Daoy (cell line): ENCODE measurements at places on chromosomes 6 and 20. TPM values are rescaled to one million over a fixed set of nuclear protein-coding genes. Genes with fewer than 3 reads are reported as not detected.

TINAG gene
- total RNA-seq = not detected in 2 replicates

MAFB gene
- total RNA-seq = 0.97 and 1.1 TPM in 2 replicates

HCRTR2 gene
- not detected in 2 replicates for total RNA-seq

VIP gene
- total RNA-seq = not detected in 2 replicates

NRN1 gene
- 38.3 and 47.5 TPM in 2 replicates for total RNA-seq

OR2B6 gene
- total RNA-seq = 1.1 TPM in 1 of 2 replicates, not detected in the other

SLCO4A1 gene
- total RNA-seq = 15.4 and 16.3 TPM in 2 replicates

KIAA1755 gene
- 0.30 and 1.0 TPM in 2 replicates for total RNA-seq

DZANK1 gene
- 0.89 and 1.4 TPM in 2 replicates for total RNA-seq

KCNG1 gene
- 71.9 and 91.3 TPM in 2 replicates for total RNA-seq

SCUBE3 gene
- 1.1 and 2.0 TPM in 2 replicates for total RNA-seq

FOXA2 gene
- total RNA-seq = 0.33 and 0.57 TPM in 2 replicates

HLA-DQA1 gene
- total RNA-seq = 0.27 and 0.40 TPM in 2 replicates

DNA sequence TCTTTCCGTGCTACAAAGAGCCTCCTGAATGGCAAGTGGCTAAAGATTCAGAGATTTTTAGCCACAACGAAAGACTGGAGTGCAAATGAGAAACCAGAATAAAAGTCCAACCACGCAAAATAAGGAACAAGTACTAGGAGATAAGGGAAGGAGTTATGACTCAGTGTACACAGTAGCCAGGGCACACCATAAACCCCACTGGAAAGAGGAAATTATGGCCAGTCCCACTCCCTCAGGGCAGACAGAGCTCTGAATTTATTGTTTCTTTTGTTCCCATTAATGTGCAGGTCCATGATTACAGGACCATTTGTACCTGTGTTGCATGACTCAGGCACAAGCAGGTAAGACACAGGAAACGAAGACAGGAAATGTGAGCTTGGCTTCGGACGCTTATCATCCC is 150.3 kb upstream of the PREP start:
- peak; percentile 14 for DNase-seq

- no peak for DNase-seq
Observed at GRCh38 chr6:163843218-163843617, 428.7 kb downstream of the QKI start.

GRCh38 chr6:74939151-74939708 is 266.6 kb downstream of the COL12A1 start:
- no peak for DNase-seq

DNA sequence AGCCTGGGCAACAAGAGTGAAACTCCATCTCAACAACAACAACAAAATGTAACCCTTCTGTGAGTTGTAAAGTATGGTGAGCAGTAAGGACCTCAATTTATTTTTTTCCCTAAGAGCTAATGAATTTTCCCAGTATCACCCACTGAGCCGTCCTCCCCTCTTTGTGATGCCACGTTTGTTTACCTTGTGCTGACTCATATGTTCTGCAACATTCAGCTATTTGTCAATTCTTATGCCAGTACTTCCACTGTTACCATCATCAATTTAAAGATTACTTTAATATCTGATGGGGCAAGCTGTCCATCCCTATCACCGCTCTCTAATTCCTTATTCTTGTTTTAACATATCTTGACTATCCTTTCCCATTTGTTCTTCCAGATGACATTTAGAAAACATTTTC is 37.5 kb downstream of the MAK start:
- DNase-seq = peak; percentile 54

DNA sequence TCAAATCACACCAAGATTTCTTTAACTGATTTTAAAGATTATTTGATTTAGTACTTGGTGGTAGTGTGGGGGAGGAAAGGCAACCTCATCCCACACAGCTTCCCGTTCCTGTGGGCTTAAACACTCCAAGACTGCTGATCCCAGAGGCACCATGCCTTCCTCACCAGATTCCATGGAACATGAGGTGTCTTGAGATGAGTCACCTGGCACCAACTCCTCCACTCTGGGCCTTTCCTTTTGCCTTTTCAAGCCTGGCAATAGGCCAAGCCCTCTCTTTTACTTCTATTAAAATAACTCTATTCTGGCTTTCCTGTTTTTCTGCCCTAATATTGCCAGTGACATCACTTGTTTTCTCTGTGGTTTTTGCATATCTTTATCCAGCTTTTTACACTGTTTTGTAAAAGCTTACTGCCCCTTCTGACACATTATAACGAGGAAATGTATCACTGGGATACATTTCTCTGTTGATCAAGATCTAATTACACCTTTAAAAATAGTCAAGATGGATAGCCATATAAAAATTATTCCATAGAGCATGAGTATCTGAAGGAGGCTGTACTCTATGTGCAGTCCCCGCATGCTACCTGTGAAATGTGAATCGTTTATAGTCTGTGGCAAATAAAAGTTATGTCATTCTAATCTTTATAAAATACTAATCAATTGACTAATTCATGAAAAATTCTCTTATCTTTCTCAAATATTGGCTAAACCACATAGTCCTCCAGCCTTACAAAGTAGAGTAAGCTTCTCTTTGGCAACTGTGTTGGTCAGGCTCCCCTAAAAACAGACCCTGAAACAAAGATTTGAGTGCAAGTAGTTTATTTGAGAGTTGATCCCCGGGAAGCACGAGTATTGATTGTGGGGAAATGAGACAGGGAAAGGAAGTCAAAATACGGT is 257.8 kb upstream of the KCNQ5 start:
- DNase-seq = peak; percentile 97

- no peak for DNase-seq
Observed at GRCh38 chr6:39999006-39999867, 65.0 kb upstream of the MOCS1 start.

DNA sequence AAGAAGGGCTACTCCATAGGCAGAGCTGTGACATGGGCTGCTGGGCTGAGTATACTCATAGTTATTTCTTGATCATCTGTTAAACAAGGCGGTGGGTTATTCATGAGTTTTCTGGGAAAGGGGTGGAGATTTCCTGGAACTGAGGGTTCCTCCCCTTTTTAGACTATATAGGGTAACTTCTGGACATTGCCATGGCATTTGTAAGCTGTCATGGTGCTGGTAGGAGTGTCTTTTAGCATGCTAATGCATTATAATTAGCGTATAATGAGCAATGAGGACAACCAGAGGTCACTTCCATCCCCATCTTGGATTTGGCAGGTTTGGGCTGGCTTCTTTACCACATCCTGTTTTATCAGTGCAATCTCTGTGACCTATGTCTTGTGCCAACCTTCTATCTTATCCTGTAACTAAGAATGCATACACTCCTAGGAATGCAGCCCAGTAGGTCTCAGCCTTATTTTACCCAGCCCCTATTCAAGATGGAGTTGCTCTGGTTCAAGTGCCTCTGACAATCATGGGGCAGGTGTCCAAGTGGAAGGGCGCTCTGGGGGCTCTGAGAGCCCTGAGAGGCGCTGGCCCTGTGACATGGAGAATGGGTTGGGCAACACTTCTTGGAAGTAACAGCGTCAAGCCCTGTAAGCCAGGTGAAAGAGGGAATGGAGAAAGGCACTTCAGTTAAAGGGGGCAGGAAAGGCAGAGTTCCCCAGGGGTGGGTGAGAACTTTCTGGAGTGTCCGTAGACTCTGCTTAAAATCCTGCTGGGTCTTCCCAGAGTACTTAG is 354.2 kb upstream of the SULF2 start:
- DNase-seq = peak; percentile 7

DNA sequence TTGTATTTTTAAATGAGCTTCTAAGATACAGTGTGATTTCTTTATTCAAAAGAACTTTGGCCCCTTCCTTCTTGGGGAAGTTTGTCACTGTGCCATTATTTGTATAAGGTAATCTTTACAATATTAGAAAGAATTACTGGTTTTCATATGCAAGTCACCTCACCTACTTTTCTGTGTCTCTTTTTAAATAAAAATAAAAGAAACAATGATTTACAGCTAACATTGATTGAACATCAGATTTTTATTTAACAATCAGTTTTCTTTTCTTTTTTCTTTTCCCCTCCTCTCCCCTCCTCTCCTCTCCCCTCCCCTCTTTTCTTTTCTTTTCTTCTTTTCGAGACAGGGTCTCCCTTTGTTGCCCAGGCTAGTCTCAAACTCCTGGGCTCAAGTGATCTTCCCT is 46.0 kb downstream of the CDC40 start:
- no peak for DNase-seq

DNA sequence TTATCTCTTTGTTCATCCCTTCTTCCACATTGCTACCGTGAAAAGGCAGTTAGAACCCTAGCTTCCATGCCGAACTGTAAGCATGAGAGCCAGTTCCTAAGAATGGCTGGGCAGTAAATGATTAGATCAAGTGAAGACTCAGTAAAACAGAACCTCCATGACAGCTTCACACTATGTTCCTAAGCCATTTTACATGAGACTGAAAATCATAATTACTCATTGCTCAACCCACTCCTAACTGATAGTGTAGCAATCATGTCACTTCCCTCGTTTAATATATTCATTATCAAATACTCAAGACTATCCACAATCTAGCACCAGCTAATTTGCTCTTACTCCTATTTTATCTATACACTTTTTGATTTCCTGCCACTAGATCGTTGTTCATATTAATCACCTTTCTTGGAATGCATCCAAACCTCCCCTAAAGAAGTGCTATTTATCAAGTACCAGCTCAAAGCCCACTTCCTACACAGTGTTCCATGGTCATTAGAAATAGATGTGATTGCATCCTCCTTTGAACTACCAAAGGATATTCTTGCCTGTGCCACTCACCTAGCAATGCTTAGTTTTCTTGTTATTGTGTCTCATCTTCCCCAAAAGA is 6.0 kb downstream of the TMEM30A start:
- DNase-seq = no peak

GRCh38 chr20:4136078-4136966 is 121.0 kb upstream of the RNF24 start:
- DNase-seq = peak; percentile 49

- no peak for DNase-seq
Observed at GRCh38 chr20:15512916-15513315, 1060.3 kb downstream of the KIF16B start.

DNA sequence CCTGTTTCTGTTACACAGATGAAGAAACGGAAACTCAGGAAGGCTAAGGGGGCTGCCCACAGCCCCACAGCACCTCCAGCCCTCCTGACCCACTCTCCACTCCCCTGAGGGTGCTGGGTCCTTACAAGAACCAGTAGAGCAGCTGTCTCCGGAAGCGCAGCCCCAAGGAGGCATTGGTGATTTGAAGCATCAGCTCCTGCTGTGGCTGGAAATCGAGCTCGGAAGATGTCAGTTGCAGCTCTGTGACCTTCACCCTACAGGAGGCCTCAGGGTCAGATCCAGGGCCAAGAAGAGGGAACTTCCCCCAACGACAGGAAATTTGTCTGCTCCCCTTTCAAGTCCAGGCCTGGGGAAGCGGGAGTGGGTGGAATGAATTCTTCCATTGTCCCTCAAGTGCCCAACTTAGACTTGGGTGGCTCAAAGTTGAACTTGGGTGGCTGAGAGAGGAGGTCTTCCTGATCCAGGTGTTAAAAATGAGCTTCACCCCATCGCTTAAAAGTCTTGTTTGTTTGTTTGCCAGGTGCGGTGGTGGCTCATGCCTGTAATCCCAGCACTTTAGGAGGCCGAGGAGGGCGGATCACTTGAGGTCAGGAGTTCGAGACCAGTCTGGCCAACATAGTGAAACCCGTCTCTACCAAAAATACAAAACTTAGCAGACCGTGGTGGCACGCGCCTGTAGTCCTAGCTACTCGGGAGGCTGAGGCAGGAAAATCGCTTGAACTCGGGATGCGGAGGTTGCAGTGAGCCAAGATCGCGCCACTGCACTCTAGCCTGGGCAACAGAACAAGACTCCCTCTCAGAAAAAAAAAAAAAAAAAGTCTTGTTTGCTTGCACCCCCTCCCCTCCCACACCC is 1.9 kb downstream of the PLTP start:
- DNase-seq = no peak

GRCh38 chr6:16493112-16493511 is 254.7 kb downstream of the GMPR start:
- DNase-seq = no peak

GRCh38 chr6:47483853-47484546 is 6.4 kb downstream of the CD2AP start:
- DNase-seq = peak; percentile 67

- DNase-seq = no peak
Observed at GRCh38 chr6:80696268-80696667, 589.8 kb downstream of the BCKDHB start.

DNA sequence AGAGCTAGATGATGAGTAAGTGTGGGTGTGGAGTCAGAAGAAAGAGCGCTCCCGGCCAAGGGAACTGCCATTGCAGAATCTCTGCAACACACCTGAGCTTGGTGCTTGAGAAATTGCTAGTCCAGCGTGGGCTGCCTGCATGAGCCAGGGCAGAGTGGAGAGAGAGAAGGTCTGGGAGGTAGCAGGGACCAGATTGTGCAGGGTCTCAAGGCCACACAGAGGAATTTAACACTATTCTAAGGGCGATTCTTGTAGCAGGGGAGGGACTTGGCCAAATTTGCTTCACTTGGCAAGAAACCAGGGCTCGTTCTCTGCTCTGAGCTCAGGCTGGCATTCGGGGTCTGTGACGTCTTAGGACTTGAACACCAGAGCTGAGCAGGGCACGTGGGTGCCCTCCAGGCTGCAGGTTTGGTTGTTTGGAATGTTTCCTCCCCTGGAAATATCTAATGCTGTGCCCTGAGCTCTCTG is 53.5 kb downstream of the BCAS4 start:
- DNase-seq = no peak

DNA sequence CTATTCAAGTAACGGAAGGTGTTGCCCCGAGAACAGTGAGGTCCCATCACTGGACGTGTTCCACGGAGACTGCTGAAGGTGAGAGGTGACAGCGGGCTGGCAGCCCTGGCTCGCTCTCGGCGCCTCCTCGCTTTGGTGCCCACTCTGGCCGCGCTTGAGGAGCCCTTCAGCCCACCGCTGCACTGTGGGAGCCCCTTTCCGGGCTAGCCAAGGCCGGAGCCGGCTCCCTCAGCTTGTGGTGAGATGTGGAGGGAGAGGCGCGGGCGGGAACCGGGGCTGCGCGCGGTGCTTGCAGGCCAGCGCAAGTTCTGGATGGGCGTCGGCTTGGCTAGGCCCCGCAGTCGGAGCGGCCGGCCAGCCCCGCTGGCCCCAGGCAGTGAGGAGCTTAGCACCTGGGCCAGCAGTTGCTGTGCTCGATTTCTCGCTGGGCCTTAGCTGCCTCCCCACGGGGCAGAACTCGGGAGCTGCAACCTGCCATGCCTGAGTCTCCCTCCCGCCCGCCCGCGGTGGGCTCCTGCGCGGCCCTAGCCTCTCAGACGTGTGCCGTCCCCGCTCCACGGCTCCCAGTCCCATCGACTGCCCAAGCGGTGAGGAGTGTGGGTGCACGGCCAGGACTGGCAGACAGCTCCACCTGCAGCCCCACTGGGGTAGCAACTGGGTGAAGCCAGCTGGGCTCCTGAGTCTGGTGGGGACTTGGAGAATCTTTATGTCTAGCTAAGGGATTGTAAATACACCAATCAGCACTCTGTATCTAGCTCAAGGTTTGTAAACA is 77.6 kb downstream of the RNF182 start:
- DNase-seq = peak; percentile 10

GRCh38 chr20:37526839-37527637 is 638 bp downstream of the BLCAP start:
- peak; percentile 37 for DNase-seq

DNA sequence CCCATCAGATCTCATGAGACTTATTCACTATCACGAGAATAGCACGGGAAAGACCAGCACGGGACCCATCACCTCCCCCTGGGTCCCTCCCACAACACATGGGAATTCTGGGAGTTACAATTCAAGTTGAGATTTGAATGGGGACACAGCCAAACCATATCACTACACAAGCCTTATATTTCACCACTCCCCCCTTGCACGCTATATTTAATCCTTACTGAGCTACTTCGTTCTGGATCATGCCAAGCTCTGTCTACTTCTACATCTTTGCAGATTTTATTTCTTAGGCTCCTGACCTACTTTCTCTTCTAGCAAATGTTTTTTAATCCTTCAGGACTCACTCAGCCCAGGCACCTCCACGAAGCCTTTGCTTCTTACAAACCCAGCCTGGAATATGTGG is 452.6 kb upstream of the SOX4 start:
- DNase-seq = no peak
